Left ventricle myocardium superior (tissue), 1 donor: ENCODE measurements at places on chromosomes 1 and 21. TPM values are rescaled to one million over a fixed set of nuclear protein-coding genes. Genes with fewer than 3 reads are reported as not detected.

DNA sequence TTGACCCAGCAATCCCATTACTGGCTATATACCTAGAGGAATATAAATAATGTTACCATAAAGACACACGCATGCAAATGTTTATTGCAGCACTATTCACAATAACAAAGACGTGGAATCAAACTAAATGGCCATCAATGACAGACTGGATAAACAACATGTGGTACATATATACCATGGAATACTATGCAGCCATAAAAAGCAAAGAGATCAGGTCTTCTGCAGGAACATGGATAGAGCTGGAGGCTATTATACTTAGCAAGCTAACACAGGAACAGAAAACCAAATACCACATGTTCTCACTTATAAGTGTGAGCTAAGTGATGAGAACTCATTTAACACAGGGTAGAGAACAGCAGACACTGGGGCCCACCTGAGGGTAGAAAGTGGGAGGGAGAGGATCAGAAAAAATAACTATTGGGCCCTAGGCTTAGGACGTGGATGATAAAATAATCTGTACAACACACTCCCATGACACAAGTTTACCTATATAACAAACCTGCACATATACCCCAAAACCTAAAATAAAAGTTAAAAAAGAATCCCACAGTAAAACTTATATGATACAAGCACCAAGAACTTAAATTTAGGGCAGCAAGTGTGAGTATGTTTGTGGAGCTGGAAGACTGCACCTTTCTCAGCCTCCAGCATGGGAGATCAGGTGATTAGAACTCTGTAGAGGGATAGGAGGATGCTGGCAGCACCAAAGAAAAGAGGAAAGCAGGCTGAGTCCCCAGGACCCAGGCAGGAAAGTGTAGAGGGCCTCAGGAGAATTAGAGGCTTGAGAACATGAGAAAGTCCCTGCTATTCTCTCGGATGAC is 320.8 kb upstream of the USP24 start:
- DNase-seq = no peak

GRCh38 chr1:184626076-184627006 is 128.3 kb downstream of the EDEM3 start:
- DNase-seq = peak; percentile 46

- DNase-seq = no peak
Measured at GRCh38 chr1:55217226-55217986, 2.2 kb upstream of the USP24 start.

GRCh38 chr21:17454315-17455027 is 58.4 kb upstream of the CXADR start:
- peak; percentile 46 for DNase-seq

DNA sequence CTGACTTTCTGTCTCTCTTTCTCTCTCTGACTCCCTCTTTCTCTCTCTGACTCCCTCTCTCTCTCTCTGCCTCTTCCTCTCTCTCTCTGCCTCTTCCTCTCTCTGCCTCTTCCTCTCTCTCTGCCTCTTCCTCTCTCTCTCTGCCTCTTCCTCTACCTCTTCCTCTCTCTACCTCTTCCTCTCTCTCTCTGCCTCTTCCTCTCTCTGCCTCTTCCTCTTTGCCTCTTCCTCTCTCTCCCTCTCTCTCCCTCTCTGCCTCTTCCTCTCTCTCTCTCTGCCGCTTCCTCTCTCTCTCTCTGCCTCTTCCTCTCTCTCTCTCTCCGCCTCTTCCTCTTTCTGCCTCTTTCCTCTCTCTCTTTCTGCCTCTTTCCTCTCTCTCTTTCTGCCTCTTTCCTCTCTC is 18.6 kb upstream of the ANKRD45 start:
- no peak for DNase-seq

DNA sequence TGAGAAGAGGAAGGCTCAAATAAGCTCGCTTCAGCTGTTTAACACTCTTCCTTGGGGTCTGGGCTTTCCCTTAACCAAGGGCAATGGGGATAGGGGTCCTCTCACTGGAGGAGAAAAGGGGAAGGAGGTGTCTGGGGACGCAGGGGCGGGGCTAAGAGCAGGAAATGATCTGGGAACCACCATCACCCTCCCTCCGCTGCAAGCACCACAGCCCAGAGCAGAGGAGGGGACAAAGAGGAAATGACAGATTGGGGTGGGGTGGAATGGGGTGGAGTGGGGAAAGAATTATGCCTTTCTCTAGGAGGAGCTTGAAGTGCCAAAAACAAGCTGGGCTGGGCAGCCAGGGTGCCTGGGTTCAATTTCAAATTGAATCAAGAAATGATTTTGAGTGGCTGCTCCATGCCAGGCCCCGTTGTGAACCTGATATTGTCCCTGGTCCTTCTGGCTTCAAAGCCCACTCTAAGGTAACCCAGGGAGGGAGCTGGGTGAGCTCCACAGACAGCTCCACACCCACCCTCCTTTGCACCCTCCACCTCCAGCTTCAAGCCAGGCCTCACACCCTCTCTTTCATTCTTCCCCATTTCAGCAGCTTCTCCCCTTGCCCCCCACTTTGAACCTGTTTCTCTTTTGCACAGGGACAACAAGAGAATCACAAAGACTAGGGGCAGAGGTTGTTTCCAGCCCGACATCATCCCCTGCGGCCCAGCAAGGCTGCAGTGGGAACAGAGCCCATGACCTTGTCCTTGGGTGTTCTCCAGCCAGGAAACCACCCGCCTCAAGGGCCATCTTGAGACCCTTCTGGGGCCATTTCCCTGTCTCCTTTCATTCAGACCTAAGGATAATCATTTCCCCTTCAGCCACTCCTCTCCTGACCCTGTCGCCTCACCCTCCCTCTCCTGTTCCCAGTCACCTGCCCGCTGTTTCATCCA is 1.1 kb downstream of the ARHGAP30 start:
- DNase-seq = peak; percentile 70

DNA sequence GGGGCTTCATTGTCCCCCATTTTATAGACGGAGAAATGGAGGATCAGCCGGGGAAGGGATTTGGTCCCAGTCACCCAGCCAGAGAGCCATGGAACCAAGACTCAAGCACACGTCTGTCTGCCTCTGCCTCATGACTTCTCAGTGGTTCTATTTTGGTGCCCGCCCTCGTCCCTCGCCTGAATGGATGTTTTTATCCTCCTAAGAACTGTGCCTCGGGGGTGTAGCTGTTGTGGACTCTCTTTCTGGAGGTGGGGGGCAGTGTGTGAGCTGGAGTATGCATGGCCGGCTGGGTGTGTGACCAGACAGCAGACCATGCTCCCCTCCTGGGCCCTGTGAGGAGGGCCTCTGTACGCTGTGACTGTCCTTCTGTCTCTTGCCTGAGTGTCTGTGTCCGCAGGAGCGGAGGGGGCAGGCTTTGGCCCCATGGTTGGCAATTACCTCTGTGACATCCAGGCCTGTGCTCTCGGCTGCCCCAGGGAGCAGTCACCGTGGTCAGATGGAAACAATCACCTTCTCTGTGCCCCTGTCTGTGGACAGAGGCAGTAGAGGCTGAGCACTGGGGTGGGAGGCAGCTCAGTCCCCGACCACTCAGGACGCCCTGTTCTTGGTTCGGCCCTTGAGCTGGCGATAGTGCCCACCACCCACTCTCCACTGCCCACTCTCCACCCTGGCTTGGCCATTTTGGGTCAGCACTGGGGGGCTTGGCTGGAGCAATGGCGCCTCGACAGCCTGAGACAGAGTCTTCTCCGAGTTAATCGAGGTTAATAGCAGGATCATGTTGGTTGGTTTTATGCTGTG is 20.4 kb downstream of the WNT4 start:
- no peak for DNase-seq

DNA sequence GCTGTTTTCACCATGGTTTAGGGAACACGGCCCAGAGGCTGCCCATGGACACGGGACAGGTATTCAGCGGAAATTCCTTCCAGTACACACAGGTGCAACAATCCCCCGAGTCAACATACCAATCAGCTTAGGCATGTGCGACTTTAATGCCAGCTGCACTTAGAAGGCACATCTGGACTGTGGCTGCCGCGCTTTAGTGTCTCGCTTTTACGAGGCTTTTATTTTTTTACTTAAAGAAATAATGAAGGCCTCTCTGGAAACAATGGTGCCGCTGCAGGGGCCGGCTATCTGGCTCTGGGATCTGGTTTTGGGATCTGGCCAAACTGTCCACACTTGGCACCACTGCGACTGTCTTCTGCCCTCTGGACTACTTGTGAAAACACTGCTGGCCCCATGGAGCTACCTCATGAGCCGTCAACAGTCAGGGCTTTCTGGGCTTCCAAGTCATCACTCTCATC is 55.5 kb downstream of the SLC66A1 start:
- no peak for DNase-seq

DNA sequence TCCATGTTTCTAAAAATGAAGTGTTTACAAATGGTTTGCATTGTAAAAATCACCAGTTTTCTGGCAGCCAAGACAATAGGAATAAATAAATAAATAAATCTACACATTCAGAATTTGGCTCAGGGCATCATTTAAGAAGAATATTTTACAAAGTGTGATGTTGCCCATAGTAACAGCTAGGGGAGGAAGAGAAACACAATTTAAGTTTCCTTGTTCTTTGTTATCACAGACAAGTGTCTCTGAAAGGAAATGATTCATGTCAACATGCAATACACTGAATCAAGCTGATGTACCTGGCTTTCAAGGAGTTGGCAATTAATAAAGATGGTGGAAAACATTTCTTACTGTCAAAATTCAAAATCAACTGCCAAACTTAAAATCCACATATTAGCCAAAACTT is 74.7 kb downstream of the LHX8 start:
- no peak for DNase-seq

- no peak for DNase-seq
Measured at GRCh38 chr1:233598891-233599541, 14.9 kb upstream of the KCNK1 start.

- no peak for DNase-seq
Measured at GRCh38 chr1:3372317-3372716, 82.1 kb upstream of the ARHGEF16 start.

DNA sequence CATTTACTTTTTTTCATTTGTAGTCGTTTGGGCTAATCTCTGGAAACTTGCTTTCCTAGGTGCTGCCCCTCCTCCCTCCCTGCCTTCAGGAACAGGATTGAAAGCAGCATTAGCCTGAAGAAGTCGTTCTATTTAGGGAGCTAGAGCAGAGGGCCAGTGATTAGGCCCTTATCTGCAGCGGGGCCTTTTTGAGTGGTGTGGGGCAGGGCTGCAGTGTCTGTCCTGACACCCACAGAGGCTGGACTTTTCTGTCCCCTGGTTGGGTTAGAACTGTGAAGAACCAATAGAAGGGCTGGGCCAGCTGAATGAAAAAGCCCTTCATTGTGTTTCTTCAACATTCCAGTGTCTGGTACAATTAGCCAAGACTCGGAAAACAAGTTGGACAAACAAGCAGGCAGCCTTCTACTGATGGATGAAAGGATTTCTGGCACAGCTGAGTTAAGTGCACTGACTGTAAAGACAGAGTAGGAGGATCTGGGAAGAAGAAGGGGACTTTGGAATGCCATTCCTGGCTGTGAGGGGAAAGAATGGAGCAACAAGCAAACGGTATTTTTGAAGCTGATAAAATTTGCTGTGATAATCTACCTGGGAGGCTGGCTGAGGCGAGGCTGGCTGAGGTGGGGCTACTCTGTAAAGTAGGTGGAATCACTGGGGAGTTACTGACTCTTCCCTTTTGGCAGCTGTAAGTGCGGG is 9.7 kb downstream of the MACF1 start:
- DNase-seq = peak; percentile 60

GRCh38 chr1:41447995-41448770 is 36.3 kb downstream of the EDN2 start:
- DNase-seq = no peak

DNA sequence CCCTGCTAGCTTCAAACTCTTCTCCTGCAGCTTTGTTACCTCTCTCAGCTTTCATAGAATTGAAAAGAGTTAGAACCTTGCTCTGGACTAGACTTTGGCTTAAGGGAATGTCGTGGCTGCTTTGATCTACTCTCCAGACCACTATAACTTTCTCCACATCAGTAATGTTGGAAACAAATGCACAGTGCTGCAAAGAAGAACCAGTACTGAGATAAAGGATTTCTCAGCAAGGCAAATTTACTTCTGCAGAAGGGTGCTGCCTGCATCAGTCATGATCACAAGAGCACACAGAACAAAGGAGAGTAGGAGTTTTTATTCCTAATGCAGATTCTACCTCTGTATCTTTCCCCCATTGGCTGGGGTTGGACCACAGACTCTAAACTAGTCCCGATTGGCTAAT is 621.6 kb upstream of the CHRM3 start:
- no peak for DNase-seq

GRCh38 chr1:28744184-28744583 is 7.4 kb downstream of the YTHDF2 start:
- DNase-seq = no peak

DNA sequence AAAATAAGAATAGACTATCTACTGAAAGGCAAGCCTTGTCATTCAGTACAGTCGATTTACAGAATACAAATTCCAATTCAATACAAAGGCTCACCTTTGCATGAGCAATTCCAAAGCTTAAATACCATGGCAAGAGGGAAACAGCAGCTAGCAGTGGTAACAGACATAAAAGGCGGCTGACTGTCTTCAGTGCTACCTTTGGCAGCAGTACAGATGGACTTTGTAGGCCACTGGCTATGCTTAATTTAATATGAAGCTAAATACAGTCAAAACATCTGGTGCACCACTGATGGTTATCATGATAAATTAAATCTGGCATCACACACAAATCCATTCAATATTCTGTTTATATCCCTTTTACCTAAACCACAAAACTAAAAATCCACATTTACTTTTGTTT is 62.4 kb downstream of the RERE start:
- DNase-seq = no peak

GRCh38 chr1:202286622-202287097 is 55.1 kb downstream of the UBE2T start:
- peak; percentile 55 for DNase-seq

DNA sequence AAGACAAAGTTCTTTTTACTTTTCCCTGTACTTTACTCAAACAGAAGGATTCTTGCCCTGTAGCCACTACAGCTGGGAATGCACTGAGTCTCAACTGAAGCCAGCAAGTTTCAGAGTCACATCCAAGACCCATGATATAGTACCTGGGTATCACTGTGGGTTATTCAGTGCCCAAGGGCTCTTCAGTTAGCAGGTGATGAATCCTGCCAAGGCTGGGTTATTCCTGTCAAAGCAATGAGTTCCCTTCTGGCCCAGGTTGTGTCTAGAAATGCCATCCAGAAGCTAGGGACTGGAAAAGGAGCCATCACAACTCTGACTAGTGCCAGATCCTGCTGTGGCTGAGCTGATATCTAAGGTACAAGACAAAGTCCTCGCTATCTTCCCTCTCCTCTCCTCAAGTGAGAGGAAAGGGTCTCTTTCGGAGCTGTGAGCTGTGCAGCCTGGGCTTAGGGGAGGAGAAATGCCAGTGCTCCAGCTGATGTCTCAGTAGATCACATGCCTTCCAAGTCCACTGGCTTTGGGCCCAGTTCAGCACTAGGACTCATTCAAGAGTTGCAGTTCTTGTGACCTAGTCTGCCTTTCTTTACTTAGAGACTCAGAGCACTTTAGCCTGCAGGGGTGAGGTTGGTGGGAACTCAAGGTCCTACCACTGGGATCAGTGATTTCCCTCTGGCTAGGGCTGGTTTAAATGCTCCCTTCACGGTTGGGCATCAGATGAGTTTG is 369.4 kb downstream of the TBX15 start:
- DNase-seq = no peak

The SPRR2G gene
- not detected for total RNA-seq

The LORICRIN gene
- total RNA-seq = not detected

The LAMC2 gene
- total RNA-seq = 3.7 TPM

The BSND gene
- total RNA-seq = not detected

The C1orf210 gene
- not detected for total RNA-seq

The CLDN17 gene
- total RNA-seq = not detected

The RPS27 gene
- 917 TPM for total RNA-seq

The RAB42 gene
- 1.5 TPM for total RNA-seq

The TMEM200B gene
- total RNA-seq = 1.5 TPM

The IARS2 gene
- total RNA-seq = 92.0 TPM

The MCOLN2 gene
- total RNA-seq = 0.52 TPM

The ECM1 gene
- 14.0 TPM for total RNA-seq
